Activated naive CD4-positive, alpha-beta T cell treated with Interleukin-2 at 50 U/mL for 16 hours (primary cell): ENCODE measurements at places on chromosomes 4 and X.

DNA sequence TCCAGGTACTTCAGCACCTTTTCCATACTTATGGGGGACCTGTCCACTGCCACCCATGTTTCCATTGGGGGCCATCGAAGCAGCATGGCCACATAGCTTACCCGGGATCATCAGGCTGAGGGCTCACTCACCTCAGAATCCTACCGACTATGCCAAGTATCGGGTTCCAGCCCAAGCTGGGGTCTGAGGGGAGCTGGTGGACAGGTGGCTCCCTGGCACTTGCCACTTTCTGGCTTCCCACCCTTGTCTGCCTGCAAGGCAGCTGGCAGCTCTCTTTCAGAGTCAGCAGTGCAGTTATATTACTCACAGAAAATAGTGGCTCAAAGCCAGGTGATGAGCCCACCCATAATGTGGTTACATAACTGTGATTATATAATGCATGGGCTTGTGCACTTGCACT is 1153.8 kb downstream of the STIM2 start:
- no peak for DNase-seq

- DNase-seq = no peak
These were observed 139.0 kb downstream of the CORIN start for GRCh38 chr4:47698837-47699236.

GRCh38 chrX:126658447-126658846 is 105.8 kb upstream of the DCAF12L1 start:
- DNase-seq = no peak

DNA sequence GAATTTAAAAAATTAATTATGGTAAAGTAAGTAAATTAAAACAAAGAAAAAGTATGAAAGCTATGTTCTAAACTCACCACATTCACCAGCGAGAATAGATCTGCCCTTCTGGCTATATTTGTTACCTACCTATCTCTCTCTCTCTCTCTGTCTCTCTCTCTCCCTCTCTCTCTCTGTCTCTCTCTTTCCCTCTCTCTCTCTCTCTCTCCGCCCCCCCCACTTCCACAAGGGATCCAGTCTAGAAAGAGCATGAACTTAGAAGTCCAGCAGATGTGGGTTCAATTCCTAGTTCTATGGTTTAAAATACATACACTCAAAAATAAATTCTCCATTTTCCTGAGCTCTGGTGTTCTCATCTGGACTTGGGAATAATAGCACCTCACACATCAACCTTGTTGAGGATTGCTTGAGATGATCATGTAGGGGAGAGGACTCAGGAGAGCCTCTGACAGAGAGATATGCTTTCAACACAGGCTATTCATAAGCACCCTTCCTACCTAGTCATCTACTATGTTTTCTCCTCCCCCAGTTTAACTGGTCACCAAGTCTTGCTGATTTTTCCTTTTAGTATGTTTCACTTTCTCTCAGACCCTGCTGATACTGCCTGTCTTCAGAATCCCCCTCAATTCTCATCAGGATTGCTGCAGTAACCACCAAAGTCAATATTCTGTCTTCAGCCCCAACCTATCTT is 64.7 kb downstream of the SLC7A11 start:
- no peak for DNase-seq

DNA sequence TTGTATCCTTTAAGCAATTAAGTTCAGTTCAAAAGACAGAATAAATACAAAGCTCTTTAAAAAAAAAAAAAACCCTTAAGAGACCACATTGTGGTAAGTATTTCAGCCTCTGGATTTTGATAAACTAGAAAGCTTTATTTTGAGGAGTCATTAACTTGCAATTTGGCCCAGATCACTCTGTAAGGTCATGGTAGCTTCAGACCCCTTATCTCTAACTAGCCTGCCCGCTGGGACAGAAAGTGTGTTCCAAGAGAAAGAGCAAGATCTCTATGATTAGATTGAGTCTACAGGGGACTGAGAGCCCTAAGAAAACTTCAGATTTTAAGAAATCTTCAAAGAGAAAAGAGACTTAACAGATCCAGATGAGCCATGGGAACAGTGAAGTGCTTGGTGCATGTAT is 45.6 kb downstream of the GALNT7 start:
- DNase-seq = no peak

GRCh38 chr4:185888676-185889075 is 76.7 kb upstream of the SORBS2 start:
- DNase-seq = no peak
